Activated T-cell treated with anti-CD3 and anti-CD28 coated beads, Interleukin-2, amount 50 U/mL, for 24 hours (primary cell): ENCODE measurements at places on chromosomes 5 and 9.

DNA sequence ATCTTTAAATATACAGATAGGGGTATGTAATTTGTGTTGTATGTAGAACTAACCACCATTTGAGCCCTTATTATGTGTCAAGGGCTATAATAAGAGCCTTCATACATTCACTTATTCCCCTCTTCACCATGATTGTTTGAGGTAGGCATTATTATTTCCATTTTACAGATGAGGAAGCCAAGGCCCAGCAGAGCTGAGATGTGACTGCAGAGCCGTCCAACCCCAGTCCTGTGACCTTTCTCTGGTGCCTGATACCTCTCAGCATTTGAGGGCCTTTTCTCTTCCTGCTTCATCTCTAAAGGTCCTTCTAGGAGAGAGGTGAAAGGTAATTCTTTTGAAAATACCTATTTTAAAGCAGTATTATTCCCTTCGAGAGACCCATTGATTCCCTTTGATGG is 37.3 kb downstream of the PIP5K1B start:
- peaks cover 11% of the 10 kb centered on the region for H3K27me3 ChIP-seq
- no peak for DNase-seq
- H3K4me1 ChIP-seq, result no peaks in the 10 kb centered on the region
- no peak overlapping the region for H3K27ac ChIP-seq
- H3K4me3 ChIP-seq, result no peak overlapping the region
- no peaks in the 10 kb centered on the region for H3K36me3 ChIP-seq

- no peak for DNase-seq
- no peak overlapping the region for H3K27ac ChIP-seq
- no peaks in the 10 kb centered on the region for H3K4me1 ChIP-seq
Observed at GRCh38 chr5:27962198-27962597, 923.8 kb upstream of the CDH9 start.

GRCh38 chr9:5879419-5880181 is 11.1 kb upstream of the MLANA start:
- H3K27ac ChIP-seq, result no peak overlapping the region
- no peak overlapping the region for H3K4me3 ChIP-seq
- H3K4me1 ChIP-seq, result peaks cover 4% of the 10 kb centered on the region
- H3K36me3 ChIP-seq, result no peaks in the 10 kb centered on the region
- no peak for DNase-seq

GRCh38 chr5:170571875-170572852 is 68.3 kb downstream of the KCNIP1 start:
- peak overlapping the region; percentile 16 for H3K27ac ChIP-seq
- H3K36me3 ChIP-seq, result no peaks in the 10 kb centered on the region
- H3K4me3 ChIP-seq, result peak overlapping the region; percentile 23
- H3K27me3 ChIP-seq, result peaks cover 85% of the 10 kb centered on the region
- H3K4me1 ChIP-seq, result peaks cover 23% of the 10 kb centered on the region
- DNase-seq, result peak; percentile 70

- no peak overlapping the region for H3K4me3 ChIP-seq
- no peak for DNase-seq
- no peaks in the 10 kb centered on the region for H3K27me3 ChIP-seq
Observed at GRCh38 chr5:75380099-75380498, 43.1 kb downstream of the HMGCR start.

GRCh38 chr5:176596689-176597416 is 13.1 kb downstream of the GPRIN1 start:
- peak overlapping the region; percentile 66 for H3K4me3 ChIP-seq
- H3K27me3 ChIP-seq, result peaks cover 3% of the 10 kb centered on the region
- H3K4me1 ChIP-seq, result peaks cover 12% of the 10 kb centered on the region
- peak overlapping the region; percentile 38 for H3K27ac ChIP-seq
- H3K36me3 ChIP-seq, result no peaks in the 10 kb centered on the region
- peak; percentile 81 for DNase-seq

GRCh38 chr9:121990600-121991306 is 102.4 kb downstream of the TTLL11 start:
- no peak overlapping the region for H3K4me3 ChIP-seq
- no peaks in the 10 kb centered on the region for H3K27me3 ChIP-seq

- DNase-seq, result peak; percentile 88
- H3K4me3 ChIP-seq, result peak overlapping the region; percentile 81
- peaks cover 7% of the 10 kb centered on the region for H3K27me3 ChIP-seq
- H3K36me3 ChIP-seq, result no peaks in the 10 kb centered on the region
- peak overlapping the region; percentile 67 for H3K27ac ChIP-seq
Observed at GRCh38 chr5:14581891-14582796, 552 bp downstream of the OTULINL start.

DNA sequence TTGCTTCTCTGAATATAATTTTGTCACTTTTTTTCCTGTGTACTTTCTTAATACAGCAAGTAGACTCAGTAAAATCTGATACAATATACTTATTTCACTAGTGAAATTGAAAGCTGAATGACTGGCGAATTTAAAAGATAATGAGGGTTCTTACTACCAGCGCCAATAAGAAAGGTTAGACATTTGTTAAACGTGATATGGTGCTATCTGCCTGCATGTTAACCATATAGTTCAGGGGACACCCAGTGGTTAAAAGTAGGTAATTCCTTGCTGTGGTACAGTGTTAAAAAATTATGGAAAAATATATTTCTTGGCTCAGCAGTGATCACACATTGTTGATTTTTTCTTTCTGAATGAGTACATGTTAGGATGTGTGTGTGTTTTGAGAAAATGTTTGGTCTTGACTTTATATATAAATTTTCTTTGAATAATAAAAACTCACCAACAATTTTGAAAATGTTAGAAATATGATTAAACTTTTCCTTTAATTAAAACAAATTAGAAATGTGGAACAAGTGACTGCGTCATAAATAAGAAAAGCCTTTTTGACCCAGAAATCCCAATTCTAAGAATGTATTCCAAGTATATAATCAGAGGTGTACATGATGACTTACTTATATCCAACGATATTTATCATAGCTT is 25.8 kb downstream of the CAST start:
- H3K27me3 ChIP-seq, result no peaks in the 10 kb centered on the region
- H3K36me3 ChIP-seq, result peaks cover 4% of the 10 kb centered on the region
- peaks cover 35% of the 10 kb centered on the region for H3K4me1 ChIP-seq
- H3K27ac ChIP-seq, result no peak overlapping the region
- no peak for DNase-seq
- H3K4me3 ChIP-seq, result no peak overlapping the region

DNA sequence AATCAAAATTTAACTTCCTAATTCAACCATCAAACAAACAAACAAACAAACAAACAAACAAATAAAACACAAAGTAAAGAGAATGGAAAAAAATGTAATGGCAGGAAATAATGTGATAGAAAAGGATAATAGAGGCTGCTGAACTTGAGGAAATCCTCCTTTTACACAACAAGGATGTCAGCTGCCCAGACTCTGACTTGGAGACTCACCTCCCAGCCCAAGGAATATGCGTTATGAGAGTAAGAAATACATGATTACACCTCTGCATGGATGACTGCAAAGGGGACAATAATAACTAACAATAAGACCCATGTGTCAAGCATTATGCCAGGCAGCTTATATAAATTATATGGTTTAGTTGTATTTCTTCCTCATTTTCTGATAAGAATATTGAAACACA is 46.6 kb upstream of the JAK2 start:
- peaks cover 74% of the 10 kb centered on the region for H3K4me1 ChIP-seq
- no peak overlapping the region for H3K4me3 ChIP-seq
- H3K36me3 ChIP-seq, result no peaks in the 10 kb centered on the region
- no peaks in the 10 kb centered on the region for H3K27me3 ChIP-seq
